Right ventricle myocardium superior (tissue), 1 donor: ENCODE measurements at places on chromosomes 3 and 15. TPM values are rescaled to one million over a fixed set of nuclear protein-coding genes. Genes with fewer than 3 reads are reported as not detected.

DNA sequence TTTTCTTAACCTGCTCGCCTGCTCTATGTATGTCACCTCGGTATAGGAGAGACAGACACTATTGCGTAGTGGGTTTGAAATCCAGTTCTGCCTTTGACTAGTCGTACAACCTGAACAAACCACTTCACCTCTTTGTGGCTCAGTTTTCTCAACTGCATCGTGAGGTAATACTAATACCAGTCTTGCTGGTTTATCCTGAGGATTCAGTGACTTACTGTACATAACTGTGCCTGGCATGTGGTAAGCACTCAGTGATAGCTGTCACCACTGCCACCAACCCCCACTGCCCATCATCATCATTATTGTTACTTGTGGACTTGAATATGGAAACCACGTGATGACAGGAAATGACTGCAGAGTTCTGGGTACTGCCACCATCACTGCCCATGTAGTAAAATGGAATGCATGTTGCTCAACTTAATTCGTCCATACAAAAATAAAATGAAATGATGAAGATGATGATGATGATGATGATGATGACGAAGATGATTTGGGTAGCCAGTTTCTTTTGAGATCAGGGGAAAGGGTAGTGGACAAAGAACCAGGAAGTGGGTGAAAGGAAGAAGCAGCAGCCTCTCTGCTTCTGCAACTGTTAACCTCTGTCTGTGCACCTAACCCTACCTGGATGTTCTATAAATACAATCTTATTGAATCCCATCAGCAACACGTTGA is 228.1 kb downstream of the FEZF2 start:
- no peak for DNase-seq

RTP1 gene
- not detected for total RNA-seq

DNA sequence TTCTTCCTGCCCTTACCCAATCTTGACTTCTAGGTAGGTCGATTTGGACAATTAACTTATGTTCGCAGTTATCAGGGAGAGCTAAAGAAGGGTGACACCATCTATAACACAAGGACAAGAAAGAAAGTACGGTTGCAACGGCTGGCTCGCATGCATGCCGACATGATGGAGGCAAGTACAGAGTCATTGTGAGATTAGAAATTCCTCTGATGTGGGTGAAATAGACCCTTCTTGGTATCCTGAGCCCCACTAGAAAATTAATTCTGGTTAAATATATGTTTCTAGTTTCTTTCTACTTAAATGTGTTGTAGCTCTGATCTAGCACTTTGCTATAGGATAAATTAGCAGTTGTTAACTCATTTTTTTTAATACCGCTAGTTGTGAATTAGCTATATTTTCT is 13.6 kb downstream of the LXN start:
- no peak for DNase-seq

RETNLB gene
- not detected for total RNA-seq

CHRM5 gene
- total RNA-seq, result not detected

DNA sequence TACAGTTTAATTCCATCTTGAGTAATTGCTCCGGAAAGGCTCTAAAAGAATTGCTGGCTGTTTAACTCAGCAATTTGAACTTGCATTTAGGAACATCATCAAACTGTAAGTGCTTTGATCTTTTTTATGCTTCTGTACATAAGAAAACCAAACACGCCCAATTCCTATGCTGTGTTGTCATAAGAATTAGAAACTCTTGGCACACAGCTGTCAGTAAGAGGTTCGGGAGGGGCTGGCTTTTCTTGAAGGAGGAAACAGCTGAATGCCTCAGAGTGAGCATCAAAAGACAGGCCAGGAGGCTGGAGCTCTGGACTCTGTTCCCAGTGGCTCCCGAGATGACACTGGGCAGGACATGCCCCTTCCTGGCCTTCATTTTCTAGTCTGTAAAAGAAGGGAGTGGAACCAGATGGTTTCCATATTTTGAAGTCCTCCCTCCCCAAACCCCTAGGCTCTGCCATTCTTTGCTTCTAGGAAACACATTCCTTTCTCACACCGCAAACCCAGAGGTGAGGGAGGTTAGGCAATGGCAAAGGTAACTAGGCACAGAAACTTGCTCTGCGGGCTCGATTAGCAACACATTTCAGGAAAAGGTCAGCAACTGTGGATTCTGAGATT is 73.7 kb upstream of the DLG1 start:
- DNase-seq, result no peak

DNAH1 gene
- total RNA-seq, result 1.9 TPM

DNA sequence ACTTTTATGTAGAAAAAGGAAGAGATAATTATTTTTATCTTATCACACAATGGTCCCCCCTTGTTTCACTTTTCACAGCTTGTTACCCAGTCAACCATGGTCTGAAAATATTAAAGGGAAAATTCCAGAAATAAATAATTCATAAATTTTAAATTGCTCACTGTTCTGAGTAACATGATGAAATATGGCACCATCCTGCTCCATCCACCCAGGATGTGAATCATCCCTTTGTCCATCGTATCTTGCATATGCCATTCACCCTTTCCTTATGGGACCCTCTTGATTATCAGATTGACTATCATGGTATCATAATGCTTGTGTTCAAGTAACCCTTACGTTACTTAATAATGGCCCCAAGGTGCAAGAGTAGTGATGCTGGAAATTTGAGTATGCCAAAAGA is 43.7 kb downstream of the ANKRD28 start:
- DNase-seq, result no peak

ASB14 gene
- total RNA-seq, result 13.4 TPM

NISCH gene
- total RNA-seq, result 46.0 TPM

DNA sequence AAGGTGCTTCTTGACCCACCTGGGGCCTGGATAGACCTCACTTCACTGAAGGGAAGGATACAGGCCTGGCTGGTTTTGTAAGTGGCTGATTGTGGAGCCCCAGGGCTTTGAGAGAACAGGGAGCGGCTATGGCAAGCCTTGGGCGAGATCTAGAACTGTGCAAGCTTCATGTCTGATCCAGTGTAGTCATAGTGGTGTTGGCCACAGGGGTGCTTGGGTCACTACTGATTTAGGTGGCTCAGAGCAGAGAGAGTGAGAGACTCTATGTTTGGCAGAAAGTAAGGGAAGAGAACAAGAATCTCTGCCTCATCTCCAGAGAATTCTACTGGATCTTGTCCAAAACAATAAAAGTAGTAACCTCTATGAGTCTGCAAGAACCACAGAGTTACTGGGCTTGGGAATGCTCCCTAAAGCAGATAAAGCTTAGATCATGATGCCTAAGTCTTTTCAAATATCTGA is 394.2 kb upstream of the EPHA3 start:
- no peak for DNase-seq

- DNase-seq, result no peak
These were observed 47.1 kb downstream of the IDH2 start for GRCh38 chr15:90055182-90055581.

DNA sequence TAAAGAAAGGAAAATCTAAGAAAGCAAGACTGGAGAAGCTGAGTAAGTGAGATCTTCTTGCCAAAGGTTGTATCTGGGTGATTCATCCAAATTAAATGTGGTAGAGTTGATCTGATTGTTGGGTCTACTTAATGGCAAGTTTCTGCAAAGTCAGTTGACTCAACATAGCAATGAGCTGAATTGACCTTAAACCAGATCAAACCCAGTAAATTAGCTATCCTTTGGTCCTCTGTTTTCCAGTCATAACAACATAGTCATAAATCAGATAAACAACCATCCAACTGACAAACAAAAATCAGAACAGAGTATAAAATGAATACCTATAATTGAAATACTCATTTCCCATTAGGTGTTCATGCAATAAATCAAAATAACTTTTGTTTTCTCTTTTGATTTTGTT is 142.6 kb upstream of the CFAP20DC start:
- DNase-seq, result no peak

- no peak for DNase-seq
These were observed 26.0 kb downstream of the TARS3 start for GRCh38 chr15:101698314-101698713.

CCRL2 gene
- 1.1 TPM for total RNA-seq

IL5RA gene
- total RNA-seq, result 1.0 TPM

RBM15B gene
- 9.9 TPM for total RNA-seq

DNA sequence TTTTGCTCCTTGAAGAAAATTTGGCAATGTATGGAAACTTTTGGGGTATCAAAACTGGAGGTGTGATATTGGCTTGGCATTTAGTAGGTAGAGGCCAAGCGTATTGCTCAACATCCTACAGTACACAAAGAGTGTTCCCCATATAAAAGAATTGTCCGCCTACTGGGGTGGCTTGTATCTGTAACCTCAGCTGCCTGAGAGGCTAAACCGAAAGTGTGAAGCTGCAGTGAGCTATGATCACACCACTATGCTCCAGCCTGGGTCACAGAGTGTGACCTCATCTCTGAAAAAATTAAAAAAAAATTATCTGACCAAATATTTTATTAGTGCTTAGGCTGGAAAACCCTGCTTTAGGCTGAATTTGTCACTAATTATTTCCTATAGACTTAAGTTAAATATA is 483.9 kb downstream of the PYDC2 start:
- DNase-seq, result no peak

- DNase-seq, result no peak
These were observed 97.2 kb upstream of the MB21D2 start for GRCh38 chr3:193014902-193015301.

DNA sequence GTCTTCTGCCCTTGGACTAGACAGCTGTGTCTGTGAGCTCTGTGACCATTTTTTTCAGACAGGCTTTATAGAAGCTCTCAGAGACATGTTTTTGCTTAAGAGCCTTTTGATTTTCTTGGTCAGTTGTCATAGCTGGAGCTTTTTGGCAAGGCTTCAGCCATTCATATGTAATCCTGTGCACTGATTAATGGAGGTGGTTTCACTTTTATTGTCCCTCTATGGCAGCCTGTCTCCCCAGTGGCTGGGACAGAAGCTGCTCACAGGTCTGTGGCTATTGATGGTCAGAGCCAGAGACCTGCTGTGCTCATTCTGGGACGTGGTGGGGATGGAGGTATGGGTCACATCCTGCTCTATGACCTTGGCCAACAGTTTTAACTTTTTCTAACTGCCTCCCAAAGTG is 226.6 kb upstream of the LRRFIP2 start:
- no peak for DNase-seq

GAP43 gene
- 0.38 TPM for total RNA-seq

- DNase-seq, result no peak
These were observed 16.7 kb downstream of the CACNA2D3 start for GRCh38 chr3:54138937-54139547.

PFN2 gene
- total RNA-seq, result 61.3 TPM

NANOGP8 gene
- not detected for total RNA-seq

NBEAL2 gene
- total RNA-seq, result 11.7 TPM

GRCh38 chr15:37792351-37792750 is 142.1 kb upstream of the TMCO5A start:
- DNase-seq, result no peak

CYB561D2 gene
- total RNA-seq, result 5.6 TPM

FEZF2 gene
- total RNA-seq, result not detected

- DNase-seq, result no peak
These were observed 1400.9 kb upstream of the ALCAM start for GRCh38 chr3:103965764-103966163.

DNA sequence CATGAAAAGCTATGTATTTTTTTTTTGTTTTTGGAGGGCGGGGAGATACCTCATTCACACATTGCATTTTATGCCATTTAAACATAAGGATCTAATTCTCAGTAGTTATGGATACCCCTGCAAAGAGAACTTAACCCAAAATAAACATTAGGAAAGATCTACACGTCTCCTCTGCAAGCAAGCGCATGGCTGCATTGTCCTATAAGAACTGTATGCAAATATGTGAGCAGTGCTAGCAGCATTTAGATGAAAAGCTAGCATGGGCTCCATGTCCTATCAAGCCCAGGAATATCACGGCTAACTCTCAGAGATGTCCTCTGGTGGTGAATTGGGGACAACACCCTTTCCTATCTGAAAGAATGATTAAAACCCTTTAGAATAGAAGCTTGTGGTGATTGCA is 292.8 kb downstream of the MEX3B start:
- DNase-seq, result no peak

VIPR1 gene
- total RNA-seq, result 3.4 TPM

DNA sequence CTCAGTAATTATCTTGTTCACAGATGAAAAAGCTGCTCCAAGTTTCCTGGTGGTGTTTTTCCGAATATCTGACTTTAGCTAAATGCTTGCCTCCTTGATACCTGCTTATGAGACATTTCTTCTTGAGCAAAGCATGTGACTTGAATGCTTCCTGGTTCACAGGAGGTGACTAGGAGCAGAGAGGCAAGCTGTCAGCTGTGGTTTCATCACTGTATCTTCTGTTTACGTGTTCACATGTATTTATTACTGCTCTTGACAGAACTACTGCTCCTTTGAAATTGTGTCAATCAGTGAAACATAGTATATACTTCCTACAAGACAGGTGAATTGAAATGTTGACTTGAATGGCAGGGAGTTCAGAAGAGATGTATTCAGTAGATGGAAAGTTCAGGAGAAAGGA is 8.9 kb upstream of the SPPL2A start:
- no peak for DNase-seq

TRIM42 gene
- total RNA-seq, result not detected

DNA sequence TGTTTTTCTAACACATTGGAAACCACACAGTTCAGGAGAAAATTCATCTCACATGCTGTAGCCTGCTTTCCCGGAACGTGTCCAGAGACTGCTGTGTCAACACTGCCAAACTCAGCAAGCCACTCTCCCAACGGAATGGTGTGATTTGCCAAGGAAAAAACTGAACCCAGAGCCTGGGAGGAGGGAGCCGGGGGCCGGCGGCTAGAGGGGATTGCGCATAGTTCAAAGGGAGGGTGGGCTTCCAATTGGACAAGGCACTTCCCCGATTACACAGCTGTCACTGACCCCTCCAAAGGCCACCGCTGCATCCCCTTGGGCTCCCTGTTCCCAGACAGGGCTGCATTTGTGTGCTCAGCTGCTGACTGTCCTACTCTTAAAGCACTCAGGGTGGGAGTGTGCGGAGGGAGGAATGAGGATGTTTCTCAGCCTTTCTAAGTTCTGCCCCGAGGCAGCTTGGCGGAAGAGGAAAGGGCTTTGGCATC is 256.2 kb downstream of the ZNF621 start:
- DNase-seq, result peak; percentile 67

- no peak for DNase-seq
These were observed 37.5 kb downstream of the ZXDC start for GRCh38 chr3:126438186-126438585.

DNA sequence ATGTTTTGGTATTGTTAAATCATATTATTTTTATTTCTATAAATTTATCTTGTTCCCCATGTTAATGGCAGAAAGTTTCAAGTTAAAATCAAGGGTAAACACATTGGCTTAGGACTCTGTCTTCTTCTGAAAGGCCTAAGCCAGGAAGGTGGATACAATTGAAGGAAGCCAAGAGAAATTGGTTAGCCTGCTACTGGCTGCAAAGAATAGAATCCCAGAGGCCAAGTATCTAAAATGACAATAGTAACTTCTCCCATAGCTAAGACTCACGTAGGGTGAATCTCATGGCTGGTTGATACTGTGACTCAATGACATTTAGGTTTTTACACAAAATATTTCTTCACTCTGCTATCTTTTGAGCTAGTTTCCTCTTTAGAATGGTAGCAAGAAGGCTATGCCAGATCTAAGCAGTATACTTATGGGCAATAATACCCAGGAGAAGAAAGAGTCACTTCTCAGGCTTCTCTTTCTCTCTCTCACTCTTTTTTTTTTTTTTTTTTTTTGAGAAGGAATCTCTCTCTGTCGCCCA is 621.5 kb upstream of the TBL1XR1 start:
- DNase-seq, result no peak

- no peak for DNase-seq
These were observed 128.5 kb downstream of the CHSY1 start for GRCh38 chr15:101123222-101123910.

- peak; percentile 84 for DNase-seq
These were observed 404.6 kb upstream of the C2CD4B start for GRCh38 chr15:62569460-62570404.

- peak; percentile 74 for DNase-seq
These were observed 518.4 kb downstream of the FOXP1 start for GRCh38 chr3:71064956-71065763.

- no peak for DNase-seq
These were observed 135.1 kb upstream of the KLHL25 start for GRCh38 chr15:85929786-85930185.
